CD14-positive monocyte (primary cell): ENCODE measurements at places on chromosomes 16 and 17.

DNA sequence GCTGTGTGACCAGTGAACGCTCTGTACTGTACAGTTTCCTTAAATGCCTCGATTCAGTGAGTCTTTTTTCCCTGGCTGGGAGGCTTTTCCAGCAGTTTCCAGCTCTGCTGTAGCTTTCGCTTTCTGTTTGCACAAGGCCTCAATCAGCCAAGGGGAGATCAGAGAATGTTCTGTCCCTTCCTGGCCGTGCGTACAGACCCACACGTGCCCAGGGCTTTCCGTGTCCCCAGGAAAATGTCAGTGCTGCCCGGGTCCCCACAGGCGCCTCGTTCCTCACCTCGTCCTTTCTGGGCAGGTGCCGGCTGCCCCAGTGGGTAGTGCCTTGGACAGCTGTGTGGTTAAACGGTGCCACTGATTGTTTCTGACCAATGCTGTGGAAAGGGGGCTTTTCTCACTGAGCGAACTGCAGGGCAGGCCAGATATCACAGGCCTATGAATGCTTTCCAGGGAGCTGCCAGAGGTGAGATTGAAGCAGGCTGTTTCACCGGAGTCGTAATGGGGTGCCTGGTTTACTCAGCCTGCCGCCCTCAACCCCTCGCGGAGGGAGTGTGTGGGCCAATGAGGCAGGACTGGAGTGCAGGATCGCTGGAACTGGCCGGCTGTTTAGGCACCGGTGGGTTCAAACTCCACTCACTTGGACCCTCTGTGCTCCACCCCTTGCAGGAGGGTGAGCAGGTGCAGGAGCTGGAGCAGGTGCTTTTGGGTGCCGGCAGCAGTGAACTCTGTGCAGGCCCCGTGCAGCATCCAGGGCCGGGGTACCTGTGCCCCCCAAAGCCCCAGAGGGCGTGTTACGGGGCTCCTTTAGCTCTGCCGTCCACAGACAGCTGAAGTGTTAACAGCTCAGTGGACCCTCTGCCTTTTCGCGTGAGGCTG, 44.4 kb downstream of the ZNF778 start:
- no peak for DNase-seq

GRCh38 chr16:6483469-6484033, 849.1 kb upstream of the RBFOX1 start:
- no peak for DNase-seq

GRCh38 chr17:57021226-57021940, 43.5 kb downstream of the SCPEP1 start:
- DNase-seq, result no peak

DNA sequence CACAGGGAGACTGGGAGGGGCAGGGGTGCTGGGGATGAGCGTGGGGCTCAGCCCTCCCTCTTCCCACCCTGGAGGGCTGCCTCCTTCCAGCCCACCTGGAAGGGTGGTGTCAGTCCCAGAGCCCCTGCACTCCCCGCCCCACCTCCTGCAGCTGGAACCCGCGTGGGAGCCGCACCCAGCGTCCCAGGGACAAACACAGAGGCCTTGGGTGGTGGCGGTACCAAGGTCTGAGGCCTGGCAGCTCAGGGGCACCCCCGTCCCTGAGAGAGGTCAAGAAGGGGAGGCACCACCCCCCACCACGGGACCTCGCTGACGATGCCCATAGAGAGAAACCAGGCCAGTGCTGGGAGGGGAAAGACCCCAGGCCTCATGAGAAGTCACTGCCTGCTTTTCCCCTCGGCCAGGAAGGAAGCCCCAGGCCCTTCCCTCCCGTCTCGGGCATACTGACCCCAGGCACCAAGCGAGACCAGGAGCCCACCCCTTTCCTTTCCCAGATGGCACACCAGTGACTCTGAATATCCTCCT, 4.1 kb downstream of the HS3ST6 start:
- no peak for DNase-seq

- no peak for DNase-seq
Measured at GRCh38 chr16:63361032-63361624, 1324.9 kb upstream of the CDH8 start.

GRCh38 chr17:10620823-10621222, 36.3 kb downstream of the MYH3 start:
- no peak for DNase-seq

DNA sequence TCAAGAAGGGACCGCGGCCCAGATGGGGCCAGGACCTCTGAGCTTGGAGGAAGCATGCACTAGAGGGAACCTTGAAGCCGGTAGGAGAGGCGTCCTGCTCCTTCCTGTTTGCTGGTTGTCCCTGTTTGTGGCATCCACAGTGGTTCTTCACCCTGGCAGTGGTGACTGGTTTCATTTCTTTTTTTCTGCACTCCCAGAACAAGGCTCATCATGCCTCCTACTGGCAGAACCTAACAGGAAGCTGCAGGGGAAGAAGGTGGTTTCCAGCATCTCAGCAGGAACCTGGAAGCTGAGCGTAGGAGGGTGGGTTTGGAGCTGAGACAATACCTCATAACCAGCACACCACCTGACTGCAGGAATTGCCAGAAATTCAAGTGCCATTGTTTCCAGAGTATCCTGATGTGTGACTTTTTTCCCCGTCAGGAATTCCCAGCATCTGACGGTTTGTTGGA, 5.8 kb downstream of the TMEM231 start:
- DNase-seq, result peak; percentile 85

- DNase-seq, result no peak
Measured at GRCh38 chr16:66278604-66279262, 87.8 kb upstream of the CDH5 start.

GRCh38 chr17:1590029-1590746, 27.6 kb upstream of the PITPNA start:
- DNase-seq, result peak; percentile 85

GRCh38 chr17:62625870-62626200, 1.6 kb upstream of the MRC2 start:
- DNase-seq, result no peak

- peak; percentile 95 for DNase-seq
Measured at GRCh38 chr16:87391950-87392820, at the start of gene MAP1LC3B. Gene MAP1LC3B (plus strand): TSS chr16:87392336. CDS start chr16:87392428, 92 bp downstream.

DNA sequence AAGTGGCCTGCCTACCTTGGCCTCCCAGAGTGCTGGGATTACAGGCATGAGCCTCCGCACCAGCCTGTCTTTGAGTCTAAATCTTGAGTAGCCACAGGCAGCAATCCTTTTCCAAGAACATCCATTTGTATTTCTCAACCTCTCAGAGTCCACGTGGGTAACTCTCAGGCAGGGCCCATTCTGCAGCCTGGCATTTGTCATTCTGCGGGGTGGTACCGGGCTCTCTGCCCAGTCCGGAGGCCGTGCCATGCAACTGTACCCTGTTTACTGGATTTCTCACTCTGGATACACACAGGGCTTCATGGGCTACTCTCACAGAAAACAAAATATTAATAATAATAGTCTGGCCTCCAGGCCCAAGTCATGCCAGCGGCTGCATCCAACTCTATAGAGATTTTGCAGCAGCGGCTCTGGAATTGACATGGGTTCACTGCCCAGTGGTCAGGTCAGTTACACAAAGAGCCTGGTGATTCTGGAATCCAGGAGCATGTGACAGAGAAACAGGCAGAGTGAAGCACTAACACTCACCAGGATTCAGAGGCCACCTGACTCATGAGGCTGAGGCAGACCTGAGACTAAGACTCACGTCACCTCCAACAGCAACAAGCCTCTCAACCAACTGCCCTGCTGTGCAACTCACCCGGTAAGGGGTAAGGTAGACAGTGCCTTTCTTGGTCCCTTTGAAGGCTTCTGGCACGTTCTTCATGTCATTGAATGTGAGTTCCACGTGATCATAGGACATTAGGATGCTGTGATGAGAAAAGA, 4.0 kb downstream of the WBP2 start:
- DNase-seq, result no peak

DNA sequence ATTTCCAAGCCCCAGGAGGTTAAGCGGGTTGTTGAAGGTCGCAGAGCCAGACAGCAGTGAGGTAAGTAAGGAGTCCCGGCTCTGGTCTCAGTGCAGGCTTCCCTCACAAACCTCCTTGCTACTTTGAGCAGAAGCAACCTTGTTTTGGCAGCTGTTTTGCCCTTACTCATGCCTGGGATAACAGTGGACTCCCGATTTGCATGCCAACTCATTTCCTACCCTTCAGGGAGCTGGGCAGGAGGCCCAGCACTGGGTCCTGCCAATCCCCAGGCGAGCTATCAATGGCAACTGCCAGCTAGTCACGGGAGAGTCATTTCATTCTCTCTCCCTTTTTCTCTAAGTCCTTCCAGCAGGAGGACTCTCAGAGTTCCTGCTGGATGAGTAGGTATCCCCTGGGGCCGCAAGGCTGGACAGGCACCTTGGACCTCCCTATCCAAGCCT, 72.0 kb upstream of the KSR1 start:
- DNase-seq, result no peak

- DNase-seq, result no peak
Measured at GRCh38 chr17:38334480-38335364, 9.0 kb downstream of the GPR179 start.

- no peak for DNase-seq
Measured at GRCh38 chr17:43132117-43132516, 7.0 kb upstream of the BRCA1 start.

GRCh38 chr17:43069368-43069898, 44.4 kb downstream of the RND2 start:
- DNase-seq, result no peak

GRCh38 chr17:3910420-3911270, 5.6 kb downstream of the P2RX1 start:
- peak; percentile 23 for DNase-seq

- DNase-seq, result no peak
Measured at GRCh38 chr16:14302399-14303181, 231.5 kb downstream of the MRTFB start.

DNA sequence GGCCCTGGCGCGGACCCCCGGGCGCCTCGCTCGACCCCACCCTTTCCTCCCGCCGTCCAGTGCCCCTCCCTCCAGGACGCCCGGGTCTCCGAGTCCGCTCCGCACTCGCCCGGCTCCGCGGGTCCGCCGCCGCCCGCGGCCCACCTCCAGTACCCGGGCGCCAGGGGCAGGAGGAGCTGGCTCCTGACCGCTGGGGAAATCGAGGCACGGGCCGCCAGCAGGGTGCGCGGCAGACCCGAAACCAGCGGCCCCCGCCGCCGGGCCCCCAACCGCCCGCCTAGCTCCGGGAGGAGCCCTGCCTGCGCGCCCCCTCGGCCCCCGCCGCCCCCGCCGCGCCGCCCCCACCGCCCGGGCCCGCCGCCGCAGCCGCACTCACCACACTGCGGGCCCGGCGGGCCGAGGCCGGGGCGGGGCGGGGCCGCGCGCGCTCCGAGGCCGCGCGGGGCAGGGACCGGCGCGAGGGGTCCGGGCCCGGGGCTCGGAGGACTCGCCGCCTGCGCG, 333 bp downstream of the MAFG start:
- no peak for DNase-seq

DNA sequence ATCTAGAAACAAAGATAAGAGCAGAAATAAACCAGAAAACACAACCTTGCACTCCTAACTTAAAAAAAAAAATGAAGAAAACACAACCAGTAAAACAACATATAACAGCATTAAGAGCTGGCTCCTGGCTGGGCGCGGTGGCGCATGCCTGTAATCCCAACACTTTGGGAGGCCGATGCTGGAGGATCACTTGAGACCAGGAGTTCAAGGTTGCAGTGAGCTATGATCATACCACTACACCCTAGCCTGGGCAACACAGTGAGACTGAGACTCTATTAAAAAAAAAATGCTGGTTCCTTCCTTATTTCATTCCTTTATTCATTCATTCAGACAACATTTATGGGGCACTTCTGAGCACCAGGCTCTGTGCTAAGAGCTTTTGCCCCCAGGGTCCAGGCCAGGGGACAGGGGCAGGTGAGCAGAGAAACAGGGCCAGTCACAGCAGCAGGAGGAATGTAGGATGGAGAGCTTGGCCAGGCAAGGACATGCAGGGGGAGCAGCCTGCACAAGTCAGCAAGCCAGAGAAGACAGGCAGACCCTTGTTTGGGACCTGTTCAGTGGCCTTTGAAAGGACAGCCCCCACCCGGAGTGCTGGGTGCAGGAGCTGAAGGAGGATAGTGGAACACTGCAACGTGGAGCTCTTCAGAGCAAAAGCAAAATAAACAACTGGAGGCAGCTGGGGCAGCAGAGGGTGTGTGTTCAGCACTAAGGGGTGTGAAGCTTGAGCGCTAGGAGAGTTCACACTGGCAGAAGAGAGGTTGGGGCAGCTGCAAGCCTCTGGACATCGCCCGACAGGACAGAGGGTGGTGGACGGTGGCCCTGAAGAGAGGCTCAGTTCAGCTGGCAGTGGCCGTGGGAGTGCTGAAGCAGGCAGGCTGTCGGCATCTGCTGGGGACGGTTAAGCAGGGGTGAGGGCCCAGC, 2.6 kb downstream of the STH start:
- no peak for DNase-seq

DNA sequence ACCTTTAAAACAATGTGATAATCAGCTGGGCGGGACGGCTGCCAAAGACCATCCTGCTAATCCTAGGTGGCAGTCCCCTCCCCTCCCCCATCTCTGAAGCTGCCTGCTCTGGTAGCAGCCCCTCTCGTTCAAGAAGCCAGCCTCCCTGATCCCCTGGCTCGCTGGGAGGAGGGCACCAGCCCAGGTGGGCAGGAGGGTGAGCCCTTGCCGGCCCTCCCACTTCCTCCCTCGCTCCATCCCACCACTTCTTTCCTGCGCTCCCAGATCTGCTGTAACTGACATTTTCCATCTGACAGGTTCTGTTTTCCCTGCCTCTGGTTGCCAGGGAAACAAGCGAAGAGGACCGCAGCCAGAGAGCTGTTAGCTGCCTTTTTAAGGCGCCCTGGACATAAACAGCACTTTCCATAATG, 155.7 kb upstream of the TNRC6C start:
- DNase-seq, result no peak

GRCh38 chr16:2610781-2611498, 71.4 kb upstream of the KCTD5 start:
- DNase-seq, result no peak

GRCh38 chr16:89168381-89169189, 3.0 kb upstream of the CDH15 start:
- DNase-seq, result no peak

DNA sequence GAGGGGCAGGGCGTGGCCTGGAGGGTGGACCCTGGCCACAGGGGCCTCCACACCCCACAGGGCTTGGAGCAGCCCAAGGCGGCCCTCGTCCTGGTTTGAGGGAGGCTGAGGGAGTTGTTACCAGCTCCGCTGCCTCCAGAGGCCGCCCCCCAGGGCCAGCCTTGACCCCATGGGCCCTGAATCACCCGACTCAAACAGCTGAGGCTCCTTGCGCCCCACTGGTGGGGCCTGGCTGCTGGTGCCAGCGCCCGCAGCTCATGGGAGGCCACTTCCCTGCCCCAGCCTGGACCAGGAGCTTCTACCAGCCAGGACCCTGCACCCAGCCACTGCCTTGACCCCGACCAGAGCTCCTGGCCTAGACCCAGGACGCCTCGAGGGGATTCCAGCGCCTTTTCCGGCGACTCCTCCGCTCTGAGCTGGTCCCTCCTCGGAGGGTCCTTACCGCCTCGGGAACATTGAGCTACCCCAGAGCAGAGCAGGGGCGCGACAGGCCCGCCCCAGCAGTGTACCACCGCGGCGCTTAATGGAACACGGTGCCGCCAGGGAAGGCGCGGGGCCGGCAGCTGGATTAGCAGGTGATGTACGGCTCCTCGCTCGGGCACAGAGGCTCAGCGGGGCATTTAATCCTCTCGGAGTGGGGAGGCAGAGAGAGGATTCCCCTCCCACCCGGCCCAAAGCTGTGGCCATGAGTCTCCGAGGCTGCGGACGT, 37.2 kb downstream of the GSE1 start:
- no peak for DNase-seq
